Lung microvascular endothelial cell (primary cell): ENCODE measurements at places on chromosomes 6 and 20. TPM values are rescaled to one million over a fixed set of nuclear protein-coding genes. Genes with fewer than 3 reads are reported as not detected.

GRCh38 chr6:39684790-39685488 is 40.3 kb downstream of the KIF6 start:
- no peak for DNase-seq

DNA sequence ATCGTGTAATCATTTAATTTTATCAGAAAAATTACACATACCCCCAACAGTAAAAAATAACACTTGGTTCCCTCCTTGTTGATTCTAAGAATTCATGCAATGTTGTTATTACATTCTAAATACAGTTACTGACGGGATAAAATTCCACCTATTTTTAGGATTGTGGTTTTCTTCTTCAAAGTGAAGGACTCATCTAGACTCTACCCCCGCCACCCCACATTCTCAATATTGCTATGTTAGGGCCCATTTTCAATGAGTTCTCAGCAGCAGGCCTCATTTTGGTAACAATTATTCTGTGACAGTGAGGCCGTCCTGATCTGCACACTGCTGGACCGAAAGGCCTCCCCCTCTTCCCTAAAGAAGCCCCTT is 43.5 kb downstream of the PREX1 start:
- DNase-seq, result no peak

GRCh38 chr6:52049252-52050050 is 38.0 kb downstream of the PKHD1 start:
- DNase-seq, result peak; percentile 53

DNA sequence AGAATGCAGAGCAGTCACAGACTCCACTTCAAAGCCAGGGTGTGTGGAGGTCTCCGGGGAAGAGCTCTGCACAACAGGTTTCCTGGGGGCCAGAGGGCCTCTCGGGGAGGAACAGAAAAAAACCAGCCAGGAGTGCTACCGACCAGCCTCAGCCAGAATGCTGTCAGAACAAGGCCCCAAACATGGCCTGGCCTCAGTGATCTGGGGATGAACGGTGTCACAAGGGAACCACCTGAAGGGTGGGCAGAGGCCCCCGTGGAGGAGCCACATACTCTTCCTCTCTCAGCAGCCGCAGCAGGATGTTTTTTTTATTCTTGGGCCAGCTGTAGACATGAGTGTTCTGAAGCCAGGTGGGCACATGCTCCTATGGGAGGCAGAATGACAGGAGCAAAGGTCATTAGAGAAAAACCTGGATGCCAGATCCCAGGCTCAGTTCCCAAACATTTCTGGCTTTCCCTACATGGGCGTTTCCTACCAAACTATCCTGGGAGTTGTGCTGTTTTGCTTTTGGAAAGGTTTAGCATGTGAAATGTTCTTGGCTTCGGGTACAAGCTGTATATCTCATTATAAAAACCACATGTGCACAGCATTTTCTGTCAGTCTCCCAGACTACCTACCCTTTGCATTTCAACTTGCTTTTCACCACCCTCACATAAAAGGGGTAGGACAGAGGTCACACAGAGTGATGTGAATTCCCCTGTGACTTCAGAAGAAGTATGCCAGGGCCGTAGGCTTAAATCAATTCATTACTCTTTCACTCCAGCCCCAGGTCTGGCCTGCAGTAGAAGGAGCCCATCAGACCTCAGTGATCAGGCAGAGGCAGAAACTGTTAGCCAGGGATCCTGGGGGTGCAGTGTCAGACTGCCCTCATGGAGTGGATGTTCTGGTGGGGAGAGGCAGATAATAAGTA is 46.2 kb downstream of the TRAF3IP2 start:
- no peak for DNase-seq

DNA sequence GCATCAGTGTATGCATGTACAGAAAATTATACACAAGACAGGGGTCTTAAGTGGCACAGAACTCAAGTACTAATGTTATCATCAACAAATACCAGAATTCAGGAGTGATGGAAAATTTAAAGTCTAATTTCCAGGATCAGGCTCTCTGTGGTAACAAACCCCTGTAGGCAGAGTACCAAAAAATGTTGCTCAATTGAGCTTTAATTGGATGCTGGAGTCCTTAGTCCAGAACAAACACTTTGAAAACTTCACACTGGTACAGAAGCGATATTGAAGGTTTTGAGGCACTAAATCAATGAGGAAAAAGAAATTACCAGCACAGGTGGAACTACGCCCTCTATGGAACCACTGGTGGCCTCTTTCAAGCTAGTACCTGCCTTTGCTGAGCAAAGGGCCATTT is 113.1 kb downstream of the FOXC1 start:
- DNase-seq, result no peak

- no peak for DNase-seq
Measured at GRCh38 chr6:9606435-9607134, 808.3 kb downstream of the TFAP2A start.

DNA sequence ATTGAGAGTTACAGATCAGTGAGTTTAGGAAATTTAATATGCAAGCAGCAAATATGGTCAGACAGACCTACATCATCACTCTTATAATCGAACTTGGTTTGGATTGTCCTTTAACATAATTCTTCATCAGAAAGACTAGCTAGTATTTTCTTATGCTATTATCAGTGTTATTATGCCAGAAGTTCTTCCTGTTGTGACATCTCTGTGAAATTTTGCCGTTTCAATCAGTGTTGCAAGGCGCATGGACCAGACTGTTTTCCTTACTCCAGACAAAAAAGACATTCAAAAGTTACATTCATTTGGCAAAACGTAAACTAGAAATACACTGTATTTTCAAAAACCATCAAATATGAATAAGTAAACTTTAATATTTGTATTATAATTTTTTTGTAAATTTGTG is 5.7 kb upstream of the TENT5A start:
- DNase-seq, result no peak

GRCh38 chr6:169498916-169499513 is 202.8 kb downstream of the WDR27 start:
- DNase-seq, result no peak

GRCh38 chr20:1282966-1283365 is 16.9 kb downstream of the SNPH start:
- DNase-seq, result no peak

- DNase-seq, result peak; percentile 12
Measured at GRCh38 chr6:98932381-98932780, 15.4 kb downstream of the FBXL4 start.

DNA sequence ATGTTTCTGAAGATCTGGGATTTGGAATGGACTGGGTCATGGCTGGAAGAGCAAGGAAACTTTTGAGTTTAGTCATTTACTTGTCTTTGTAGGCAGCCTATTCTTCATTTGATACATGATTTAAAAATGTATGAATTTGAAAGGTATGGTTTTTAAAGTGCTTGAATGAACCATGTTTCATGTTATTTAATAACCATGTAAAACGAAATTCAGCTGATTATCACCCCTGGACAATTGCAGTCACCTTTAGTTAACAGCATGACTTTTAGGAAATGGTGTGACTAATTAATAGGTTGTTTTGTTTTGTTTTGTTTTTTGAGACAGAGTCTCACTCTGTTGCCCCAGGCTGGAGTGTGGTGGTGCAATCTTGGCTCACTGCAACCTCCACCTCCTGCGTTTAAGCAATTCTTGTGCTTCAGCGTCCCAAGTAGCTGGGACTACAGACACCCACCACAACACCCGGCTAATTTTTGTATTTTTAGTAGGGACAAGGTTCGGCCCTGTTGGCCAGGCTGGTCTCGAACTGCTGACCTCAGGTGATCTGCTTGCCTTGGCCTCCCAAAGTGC is 2.1 kb downstream of the STX11 start:
- no peak for DNase-seq

DNA sequence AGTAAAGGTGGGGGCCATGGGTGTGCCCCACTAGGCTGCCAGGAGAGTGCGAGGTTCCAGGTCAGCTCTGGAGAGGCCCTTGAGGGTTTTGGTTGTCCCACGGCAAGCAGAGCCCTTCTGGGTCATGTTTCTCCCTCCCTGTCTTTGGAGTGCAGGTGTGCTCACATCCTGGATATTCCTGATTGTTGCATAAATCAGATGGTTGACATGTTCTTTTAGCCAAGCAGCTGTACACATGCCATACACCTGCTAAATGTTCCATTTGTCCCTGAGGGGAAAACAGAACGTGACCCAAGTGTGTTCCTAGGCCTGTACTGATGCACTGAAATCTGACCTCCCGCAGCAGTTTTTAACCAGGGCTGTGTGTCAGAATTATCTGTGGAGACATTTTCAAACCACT is 77.5 kb upstream of the BEND3 start:
- no peak for DNase-seq

TINAG gene
- total RNA-seq, result not detected in 2 replicates
